ENCODE measurements at places on chromosomes 3 and 15.

GRCh38 chr3:1442271-1442670 lies 349.4 kb downstream of the CNTN6 start:
- DNase-seq = no peak

- no peak for DNase-seq
Measured at GRCh38 chr3:195122261-195122660, 148.7 kb downstream of the XXYLT1 start.

- DNase-seq = no peak
Measured at GRCh38 chr15:65994832-65995231, 125.5 kb downstream of the RAB11A start.

GRCh38 chr15:43920815-43921214 lies 94.0 kb downstream of the WDR76 start:
- DNase-seq = no peak

- DNase-seq = no peak
Measured at GRCh38 chr15:37136666-37137065, 36.3 kb upstream of the MEIS2 start.

GRCh38 chr3:147398813-147399534 lies 7.4 kb downstream of the ZIC4 start:
- DNase-seq = no peak

DNA sequence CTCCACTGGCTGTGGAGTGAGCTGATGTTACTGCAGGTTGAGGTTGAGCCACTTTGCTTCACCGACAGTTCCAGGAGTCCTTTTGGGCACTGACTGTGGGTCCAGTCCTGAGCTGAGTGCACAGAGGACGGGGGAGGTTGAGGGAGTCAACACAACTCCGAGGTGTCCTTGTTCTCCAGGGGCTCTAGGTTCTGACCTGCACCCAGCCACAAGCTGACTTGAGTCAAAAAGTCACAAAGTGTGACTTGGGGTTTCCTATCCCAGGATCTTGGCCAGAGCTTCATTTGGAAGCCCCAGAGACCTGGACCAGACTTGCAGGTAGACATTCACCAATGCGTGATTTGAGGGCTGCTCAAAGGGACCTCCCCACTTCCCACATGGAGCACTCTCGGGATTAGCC lies 95.0 kb downstream of the FAM43A start:
- DNase-seq = no peak

GRCh38 chr3:127677541-127678314 lies 5.0 kb downstream of the ABTB1 start:
- peak; percentile 2 for DNase-seq

DNA sequence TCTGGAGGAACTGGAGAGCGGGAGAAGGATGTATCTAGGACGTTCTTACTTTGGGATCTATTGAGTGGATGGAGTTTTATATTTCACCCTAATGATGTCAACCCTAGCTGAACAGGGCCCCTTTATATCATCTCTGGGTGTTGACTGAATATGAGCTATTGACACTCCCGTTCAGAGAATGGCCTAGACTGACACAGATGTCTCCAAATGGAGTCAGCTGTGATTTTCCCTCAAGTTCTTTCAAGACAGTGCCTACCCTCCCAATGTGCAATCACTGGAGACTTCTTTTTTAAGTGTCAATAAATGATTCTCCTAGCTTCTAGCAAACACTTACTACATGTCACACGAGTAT lies 63.8 kb downstream of the FRMD4B start:
- no peak for DNase-seq

DNA sequence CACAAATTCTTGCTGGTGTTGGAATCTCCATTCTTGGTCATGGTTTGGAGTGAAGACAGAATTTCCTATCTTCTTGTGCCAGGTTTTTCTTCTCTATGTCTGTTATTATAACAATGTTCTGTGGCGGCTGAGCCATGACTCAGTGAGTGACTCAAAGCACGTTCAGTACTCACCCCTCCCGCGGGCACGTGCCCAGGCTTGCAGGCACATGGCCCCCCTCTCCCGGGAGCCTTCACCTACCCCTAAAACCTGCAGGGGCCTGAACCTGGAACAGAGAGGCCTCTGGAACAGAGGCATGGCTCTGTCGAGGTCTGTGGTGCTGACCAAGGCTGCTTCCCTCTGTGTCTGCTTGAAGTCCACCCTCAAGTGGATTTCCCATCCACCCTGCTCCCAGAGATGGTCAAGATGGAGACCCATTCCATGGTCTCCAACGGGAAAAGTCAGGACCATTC lies 27.6 kb downstream of the PLXNB1 start:
- no peak for DNase-seq

DNA sequence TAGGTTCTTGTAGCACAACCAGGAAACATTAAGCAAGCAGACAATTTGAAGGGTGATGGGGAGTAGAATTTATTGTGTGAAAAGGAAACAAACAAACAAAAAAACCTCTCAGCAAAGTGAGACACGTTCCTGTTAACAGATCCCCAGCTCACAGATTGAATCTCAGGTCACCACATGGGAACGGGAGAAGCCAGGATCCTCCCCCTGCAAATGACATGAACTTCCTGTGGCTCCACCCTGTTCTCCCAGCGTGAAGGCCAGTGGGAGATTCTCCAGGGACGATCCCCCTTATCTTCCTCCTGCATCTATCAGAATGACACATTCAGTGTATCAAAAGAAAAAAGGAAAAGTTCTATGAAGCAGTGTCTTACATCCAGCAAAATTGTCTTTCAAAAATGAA lies 1488.1 kb downstream of the OTOL1 start:
- no peak for DNase-seq

DNA sequence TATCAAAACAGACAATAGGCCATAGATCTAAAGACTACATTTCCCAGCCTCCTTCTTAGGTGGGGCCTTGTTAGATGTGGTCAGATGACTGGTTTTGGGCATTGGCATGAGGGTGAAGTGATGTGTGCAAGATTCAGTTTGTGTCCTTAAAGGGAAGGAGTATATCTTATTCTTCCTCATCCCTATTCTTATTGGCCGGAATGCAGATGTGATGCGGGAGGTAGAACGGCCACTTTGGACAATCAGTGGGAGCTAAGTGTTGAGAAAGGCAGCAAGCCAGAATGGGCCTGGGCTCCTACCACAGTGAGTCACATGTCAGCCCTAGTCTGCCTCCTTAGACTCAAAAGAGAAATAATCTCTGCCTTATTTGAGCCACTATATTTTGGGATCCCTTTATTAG lies 89.8 kb upstream of the MEX3B start:
- DNase-seq = no peak

DNA sequence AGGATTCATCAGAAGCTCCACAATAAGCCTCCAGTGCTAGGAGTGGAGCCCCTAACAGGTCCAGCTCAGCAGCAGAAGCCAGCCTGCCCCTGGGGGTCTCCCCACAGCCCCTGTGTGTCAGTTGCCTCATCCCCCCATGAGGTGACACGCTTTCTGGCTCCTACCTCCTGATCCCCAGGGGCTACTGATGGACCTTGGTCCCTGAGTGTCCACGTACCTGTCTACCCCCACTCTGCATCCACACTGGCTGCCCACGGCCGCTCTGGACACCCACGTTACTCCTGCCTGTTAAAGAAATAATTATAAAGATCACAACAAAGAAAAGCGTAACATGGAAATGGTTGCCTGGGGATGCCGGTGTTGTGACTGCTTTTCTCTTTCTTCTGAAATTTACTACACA lies 143.1 kb downstream of the CHSY1 start:
- no peak for DNase-seq

- DNase-seq = no peak
Measured at GRCh38 chr3:160618363-160618762, 53.0 kb upstream of the KPNA4 start.

- DNase-seq = peak; percentile 83
Measured at GRCh38 chr3:186772701-186773417, 10.5 kb upstream of the EIF4A2 start.

DNA sequence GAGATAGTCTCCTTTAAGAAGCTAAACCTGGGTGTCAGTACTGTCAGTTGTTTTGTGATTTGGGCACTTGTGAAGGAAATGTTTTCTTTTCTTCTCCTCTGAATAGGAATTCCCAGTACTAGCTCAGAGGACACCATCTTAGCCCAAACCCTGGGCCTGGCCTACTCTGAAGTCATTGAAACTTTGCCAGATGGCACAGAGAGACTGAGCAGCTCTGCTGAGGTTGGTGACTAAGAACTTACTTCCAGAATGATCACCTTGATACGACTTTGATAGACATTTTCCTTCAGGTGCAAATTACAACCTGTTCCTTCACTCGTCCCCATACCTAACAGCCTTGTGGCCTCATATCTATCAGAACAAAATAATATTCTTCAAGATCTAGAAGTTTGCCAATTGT lies 100.2 kb downstream of the LARS2 start:
- no peak for DNase-seq

- no peak for DNase-seq
Measured at GRCh38 chr3:182969853-182970252, 10.5 kb downstream of the DCUN1D1 start.

- no peak for DNase-seq
Measured at GRCh38 chr3:42557854-42558253, 23.9 kb downstream of the SEC22C start.

DNA sequence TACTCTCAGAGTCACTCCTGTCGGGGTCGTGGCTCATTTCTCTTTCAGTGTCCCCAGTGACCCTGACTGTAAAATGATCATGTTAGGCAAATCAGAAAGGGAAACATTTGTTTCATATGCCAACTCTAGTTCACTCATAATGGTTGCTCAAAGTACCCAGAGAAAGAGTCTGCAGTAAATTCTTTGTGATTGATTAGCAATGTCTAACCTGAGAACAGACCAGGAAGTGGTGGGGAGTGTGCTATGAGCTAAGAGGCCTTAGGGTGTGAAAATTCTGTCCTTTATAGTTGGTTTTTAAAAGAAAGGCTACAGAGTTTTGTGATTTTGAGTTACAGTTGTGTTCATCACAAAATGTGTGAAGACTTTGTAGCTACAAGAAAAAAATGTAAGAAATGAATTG lies 108.9 kb downstream of the EDEM1 start:
- DNase-seq = no peak

GRCh38 chr3:158882445-158882844 lies 80.6 kb downstream of the MFSD1 start:
- DNase-seq = no peak

GRCh38 chr3:99562990-99563607 lies 75.3 kb upstream of the COL8A1 start:
- DNase-seq = no peak

- no peak for DNase-seq
Measured at GRCh38 chr3:43465109-43465508, 156.7 kb downstream of the ANO10 start.

DNA sequence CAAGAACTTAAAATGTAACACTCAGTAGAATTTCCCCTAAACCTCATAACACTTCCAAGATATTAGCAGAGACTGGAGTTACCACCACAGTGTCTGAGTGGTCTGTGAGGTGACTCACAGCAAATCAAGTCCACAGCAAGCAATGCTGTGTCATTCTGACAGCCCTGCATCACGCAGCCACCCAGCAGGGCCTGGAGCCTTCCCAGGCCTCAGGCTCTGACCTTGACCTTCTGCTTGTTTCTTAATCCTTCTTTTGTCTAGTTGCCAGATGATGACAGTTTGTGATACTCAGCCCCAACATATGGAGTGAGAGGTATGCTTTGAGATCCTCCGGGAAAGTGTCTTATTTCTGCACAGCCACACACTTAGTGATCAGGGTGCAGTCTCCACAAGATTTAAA lies 82.5 kb downstream of the TOP2B start:
- no peak for DNase-seq

DNA sequence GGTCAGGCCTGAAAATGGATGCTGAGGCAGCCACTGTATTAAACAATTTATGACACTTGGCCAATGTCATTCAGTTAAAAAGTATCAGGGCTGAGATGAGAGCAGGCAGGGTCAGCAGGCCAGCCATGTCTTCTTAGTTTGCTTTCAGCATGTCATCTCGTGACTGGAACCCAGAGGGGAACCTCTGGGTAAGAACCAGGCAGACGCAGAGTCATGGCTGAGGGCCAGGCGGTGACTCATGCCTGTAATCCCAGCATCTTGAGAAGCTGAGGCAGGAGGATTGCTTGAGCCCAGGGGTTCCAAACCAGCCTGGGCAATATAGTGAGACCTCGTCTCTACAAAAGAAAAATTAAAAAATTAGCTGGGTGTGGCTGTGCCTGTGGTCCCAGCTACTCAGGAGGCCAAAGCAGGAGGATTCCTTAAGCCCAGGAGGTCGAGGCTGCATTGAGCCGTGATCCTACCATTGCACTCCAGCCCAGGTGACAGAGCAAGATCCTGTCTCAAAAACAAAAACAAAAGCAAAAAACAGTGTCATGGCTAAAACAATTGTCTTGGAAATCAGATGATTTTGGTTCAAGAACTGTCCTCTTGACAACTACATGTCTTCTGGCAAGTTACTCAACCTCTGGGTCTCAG lies 11.7 kb downstream of the BCL2L10 start:
- no peak for DNase-seq

GRCh38 chr3:115885621-115886020 lies 262.3 kb downstream of the GAP43 start:
- no peak for DNase-seq

DNA sequence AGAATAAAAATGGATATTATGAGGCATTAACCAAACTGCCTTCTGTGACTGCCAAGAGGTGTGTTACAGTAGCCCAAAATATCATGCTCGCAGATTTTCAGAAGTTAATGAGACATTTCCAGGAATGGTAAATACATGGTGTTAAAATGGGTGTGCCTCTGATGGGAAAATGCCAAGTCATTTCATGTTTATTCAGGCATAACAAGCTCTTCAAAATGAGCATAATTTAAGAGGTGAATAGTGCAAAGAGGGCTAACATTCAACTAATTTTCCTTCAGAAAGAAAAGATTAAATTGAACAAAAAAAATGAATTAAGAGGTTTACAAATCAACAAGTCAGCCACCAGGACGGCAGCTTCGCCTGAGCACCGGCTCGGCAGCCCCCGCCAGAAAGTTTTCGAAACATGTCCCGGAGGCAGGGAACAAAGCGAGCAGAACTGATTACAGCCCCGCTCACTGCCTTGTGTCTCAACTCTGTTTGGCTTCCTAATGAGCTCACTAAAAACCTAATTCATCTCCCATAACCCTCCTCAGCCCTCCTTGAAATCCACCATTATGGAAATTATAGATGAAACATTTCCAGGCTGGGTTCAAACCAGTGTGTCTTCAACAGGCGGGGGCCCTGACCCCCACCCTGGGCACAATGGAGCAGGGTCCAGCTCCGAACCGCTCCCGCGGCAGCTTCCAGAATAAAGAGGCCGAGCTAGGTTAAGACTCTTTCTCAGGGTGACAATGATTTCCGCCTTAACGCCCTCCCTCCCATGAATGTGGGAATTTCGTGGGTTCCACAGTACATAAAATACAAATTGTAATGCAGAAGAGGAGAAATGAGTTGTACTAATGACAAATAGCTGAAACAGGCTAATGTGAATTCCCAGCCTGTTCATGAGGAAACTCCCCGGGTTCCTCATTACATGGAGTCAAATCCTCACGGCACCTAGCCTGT lies 43.9 kb downstream of the MEIS2 start:
- DNase-seq = no peak

- DNase-seq = no peak
Measured at GRCh38 chr15:76078285-76078877, 18.6 kb downstream of the TMEM266 start.

DNA sequence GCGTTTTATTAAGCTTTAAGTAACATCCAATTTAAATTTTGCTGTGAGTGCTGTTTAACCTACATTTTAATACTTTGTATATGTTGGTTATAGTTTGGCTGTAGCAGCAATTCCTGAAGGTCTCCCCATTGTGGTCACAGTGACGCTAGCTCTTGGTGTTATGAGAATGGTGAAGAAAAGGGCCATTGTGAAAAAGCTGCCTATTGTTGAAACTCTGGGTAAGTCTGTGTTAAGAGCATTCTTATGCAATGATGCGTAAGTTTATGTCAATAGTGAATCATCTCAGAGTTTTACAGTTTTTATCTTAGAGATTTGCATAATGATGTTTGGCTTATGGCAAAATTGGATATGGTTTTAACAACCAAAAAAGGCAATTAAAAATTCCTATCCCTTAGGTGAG lies 62.7 kb downstream of the ASTE1 start:
- DNase-seq = no peak
